ENCODE measurements at places on chromosomes 5 and 9.

GRCh38 chr9:125272697-125273096 lies 11.1 kb downstream of the GAPVD1 start:
- no peak for DNase-seq

GRCh38 chr5:129511291-129511690 lies 51.2 kb downstream of the ADAMTS19 start:
- no peak for DNase-seq

DNA sequence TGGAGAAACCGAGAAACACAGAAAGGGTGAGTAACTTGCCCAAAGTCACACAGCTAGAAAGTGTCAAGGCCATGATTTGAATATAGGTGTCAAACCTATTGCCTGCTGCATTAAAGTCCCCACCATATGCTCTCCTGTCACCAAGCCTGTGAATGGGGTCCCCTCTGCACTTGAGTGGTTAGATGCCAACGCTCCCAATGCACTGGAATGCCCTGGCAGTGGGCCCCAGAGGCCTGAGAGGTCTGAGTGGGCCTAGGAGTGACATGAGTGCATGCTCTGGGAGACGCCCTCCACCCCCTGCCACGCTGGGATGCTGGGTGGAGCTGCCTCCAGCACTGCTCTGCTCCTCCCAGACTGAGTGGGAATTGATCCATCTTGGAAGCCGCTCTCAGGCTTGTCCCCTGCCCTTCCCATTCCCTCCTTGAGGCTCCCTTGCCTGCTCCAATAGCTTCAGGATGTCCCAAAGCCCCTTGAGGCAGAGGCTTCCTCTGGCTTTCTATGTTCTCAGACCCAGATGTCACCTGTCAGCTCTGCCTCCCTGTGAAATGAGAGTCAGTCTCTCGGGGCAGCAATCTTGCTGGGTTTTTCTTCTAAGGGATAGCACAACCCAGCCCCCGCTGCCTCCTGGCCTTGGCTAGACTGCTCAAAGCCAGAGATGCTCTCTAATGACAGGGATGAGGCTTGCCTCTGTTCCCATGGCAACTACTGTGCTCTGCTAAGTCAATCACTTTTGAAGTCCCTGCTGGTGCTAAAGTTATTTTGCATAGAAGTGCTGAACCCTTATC lies 6.6 kb upstream of the ARSI start:
- no peak for DNase-seq

DNA sequence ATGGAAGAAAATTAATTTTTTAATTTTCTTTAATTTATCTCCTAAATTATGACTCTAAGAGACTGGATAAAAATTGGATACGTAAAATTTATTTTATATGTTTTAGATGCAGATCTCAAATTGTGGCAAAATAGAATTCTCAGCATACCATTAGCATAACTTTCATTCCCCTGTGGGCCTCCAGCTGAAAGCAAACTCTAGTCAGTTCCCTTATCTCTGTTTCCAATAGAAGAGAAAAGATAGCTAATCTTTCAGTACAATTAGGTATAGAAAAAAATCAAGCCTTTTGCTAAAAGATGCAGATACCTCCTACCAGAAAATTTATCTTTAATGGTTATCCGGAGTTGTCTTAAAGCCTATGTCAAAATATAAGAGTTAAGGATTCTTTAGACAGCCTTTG lies 1530.6 kb downstream of the EFNA5 start:
- DNase-seq, result no peak

DNA sequence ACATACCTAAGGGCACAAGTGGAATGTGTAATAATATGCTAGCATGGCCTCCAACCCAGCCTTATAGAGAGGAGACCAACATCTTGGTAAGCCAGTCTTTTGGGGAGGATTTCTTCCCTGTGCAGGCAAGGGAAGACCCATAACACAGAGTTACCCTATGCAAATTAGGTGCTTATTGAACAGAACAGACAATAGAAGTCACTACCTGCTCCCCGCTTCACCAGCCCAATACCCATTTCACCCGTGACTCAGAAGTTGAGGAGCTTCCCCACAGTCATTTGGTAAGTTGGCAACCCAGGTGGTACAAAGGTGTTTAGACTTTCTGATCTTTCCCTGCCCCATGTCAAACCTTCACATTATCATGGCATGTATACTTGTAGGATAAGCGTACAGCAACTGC lies 44.6 kb downstream of the AOPEP start:
- DNase-seq, result no peak

DNA sequence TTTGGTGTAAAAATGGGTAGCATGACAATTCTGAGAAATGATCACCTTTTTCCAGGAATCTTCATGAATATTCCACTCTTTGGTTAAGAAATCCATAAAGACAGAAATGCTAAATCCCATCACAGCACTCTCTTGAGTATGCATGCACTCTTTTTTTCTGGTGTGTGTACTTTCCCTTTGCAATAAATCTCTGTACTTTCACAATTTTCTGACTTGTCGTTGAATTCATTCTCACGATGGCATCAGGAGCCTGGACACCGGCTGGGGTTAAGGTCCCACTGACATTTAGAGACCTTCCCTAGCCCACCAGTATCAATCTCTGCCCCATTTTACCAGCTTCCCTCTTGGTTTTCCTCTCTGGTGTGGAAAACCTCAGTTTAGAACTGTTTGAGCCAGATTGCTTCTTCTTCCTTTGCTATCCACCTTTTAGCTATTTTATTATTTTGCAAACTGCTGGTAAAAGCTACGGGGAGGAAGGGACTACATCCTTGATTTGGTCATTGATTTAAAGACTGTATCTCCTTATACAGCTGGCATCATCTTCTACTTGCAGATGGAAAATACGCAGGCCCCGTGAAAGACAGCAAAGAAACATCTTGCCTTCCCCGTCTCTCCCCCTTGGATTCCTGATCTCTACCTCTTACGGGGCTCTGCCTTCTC lies 59.9 kb upstream of the ZFR start:
- DNase-seq, result no peak

DNA sequence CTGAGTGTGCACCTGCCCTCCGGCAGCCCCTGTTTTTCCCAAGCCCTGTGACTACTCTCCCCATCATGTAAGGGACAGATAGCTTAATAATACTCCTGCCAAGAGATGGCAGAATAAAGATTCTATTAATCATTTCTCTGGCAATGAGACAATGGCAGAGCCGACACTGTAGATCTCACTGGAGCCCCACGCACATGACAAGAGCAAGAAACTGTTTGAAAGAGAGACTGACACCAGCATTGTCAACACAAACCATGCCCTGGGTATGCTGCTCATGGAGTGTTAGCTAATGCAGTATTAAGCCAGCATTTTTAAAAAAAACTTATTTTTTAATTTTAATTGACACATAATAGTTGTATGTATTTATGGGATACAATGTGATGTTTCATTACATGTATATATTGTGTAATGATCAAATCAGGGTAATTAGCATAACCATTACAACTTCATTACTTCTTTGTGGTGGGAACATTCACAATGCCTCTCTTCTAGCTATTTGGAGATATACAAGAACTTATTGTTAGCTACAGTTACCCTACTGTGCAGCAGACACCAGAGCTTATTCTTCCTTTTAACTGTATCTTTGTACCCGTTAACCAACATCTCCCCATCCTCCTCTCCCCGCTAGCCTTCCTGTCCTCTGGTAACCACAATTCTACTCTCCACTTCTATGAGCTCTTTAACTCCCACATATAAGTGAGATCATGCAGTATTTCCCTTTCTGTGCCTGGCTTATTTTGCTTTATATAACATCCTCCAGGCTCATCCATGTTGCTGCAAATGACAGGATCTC lies 31.5 kb upstream of the SEMA4D start:
- DNase-seq, result no peak

DNA sequence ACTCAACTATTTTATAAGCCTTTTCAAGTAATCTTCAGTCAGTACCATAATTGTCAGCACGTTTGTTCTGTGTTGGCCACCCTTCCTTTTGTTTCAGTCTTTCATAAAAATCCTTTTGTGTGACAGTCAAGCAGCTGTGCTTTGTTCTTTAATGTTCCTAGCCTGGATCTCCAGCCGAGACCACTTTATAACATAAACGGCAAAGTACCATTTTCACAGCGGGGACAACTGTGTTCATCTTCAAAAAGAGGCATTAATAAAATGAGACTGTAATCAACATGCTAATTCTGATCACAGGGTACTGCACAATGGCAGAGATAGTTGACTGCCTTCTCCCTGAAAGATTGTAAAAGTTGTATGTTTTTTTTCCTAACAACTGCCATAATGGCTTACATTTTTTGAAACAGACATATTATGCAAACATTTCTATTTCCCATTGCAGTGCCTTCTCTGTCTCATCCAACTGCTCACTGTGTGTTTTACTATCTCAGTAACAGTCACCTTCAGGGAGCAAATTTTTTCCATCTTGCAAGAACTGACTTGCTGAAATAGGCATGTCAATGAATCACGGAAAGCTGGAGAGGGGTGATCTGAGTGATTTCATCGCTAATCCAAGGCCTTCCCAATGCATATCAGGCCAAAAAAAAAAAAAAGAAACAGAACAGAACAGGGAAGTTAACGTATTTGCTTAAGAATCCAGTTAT lies 828.5 kb upstream of the DMAC1 start:
- DNase-seq, result no peak

DNA sequence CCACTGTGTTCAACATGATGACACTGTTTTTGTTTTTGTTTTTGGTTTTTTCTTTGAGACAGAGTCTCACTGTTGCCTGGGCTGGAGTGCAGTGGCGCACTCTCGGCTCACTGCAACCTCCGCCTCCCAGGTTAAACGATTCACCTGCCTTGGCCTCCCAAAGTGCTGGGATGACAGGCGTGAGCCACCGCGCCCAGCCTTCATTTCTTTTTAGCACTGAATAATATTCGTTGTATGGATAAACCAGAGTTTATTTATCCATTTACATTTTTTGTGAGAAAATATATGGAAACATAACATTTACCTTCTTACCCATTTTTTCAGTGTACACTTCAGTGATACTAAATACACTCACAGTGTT lies 4.2 kb downstream of the CARD19 start:
- no peak for DNase-seq

- DNase-seq, result no peak
These were observed 227.3 kb upstream of the ITGA1 start for GRCh38 chr5:52560366-52560765.

GRCh38 chr9:93361995-93362394 lies 89.5 kb upstream of the FAM120A start:
- DNase-seq, result no peak

- DNase-seq, result no peak
These were observed 736.7 kb upstream of the WWC1 start for GRCh38 chr5:167554564-167555290.

GRCh38 chr9:128078504-128079434 lies 10.7 kb downstream of the SLC25A25 start:
- DNase-seq, result no peak

DNA sequence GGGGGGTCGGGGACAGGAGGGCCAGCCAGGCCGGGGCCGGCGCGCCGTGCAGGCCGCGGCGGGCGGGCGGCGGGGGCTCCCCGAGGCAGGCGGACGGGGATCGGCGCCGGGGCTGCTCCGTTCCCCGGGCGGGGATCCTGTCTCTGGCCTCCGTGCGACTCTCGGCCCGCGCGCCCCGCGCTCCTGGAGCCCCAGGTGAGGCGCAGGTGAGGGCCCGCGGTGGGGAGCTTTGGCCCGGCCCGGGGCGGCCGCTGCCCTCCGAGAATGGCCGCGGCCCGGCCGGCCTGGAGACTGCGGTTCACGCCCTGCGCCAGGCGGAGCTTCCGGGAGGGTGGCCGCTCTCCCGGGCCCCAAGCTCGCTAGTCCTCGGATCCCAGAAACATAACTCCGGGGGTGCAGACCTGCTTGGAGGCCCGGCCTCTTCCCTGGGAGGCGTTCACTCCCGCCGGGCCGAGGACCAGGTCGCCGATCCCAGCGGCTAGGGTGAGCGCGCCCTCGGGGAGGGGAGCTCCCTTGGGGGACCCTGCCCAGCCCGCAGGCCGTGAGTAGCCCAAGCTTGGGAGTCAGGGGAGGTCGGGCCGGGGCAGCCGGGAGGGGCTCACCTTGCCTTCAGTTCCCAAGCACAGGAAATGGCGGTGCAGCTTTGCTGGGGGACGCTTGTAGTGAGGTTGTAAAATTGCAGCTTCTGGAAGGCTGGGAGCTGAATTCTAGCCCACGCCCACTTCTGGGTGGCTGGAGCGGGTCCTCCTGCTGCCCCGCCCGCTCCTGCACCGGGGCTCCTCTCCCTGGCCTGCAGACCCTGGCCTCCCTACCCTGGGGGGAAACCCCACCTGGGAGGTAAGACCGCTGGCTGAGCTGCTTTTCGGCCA lies 723 bp downstream of the PPP1R26 start:
- no peak for DNase-seq

- DNase-seq, result no peak
These were observed 14.9 kb downstream of the IL4 start for GRCh38 chr5:132688536-132689339.

DNA sequence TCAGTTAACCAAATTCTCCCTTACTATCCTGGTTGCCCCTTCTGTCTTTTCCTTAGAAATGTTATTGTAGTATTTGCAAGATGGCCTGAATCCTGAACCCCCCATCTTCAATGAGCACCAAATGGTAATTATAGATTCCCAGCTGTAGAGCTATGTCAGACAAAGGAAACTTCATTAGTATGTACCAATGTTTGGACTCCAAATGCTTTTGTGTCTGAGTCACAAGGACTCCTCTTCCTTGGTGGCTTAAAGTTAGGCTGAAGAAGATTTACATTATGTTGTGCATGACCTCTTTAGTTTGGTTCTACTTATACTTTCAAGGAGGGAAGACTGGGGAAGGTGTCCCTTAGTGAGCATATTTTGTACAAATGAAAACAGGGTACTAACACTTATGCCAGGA lies 105.9 kb upstream of the CDKN2B start:
- DNase-seq, result peak; percentile 38

- DNase-seq, result no peak
These were observed 33.4 kb downstream of the MAP1B start for GRCh38 chr5:72140711-72141110.

- no peak for DNase-seq
These were observed 229.0 kb upstream of the PAPPA start for GRCh38 chr9:115924669-115924987.

- DNase-seq, result no peak
These were observed 53.3 kb downstream of the NREP start for GRCh38 chr5:111703662-111704061.

- DNase-seq, result no peak
These were observed 11.4 kb upstream of the ENG start for GRCh38 chr9:127865645-127866464.

DNA sequence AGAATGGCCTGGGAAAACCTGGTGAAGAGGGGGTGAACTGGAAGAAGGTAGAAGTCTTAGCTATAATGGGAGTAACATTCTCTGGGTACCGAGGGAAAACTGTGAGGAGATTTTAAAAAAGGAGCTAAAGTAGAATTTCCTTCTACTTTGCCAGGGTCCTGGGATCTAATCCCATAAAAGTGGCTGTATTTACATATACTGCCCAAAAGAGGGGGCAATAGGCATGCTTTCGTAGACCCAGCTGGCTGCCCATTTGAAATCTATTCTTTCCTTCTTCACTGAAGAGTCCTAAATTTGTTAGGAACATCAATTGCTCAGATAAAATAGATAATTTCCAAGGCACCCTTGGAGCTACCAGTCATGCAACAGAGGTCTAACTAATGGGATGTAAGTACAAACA lies 159.2 kb downstream of the CDC42SE2 start:
- peak; percentile 7 for DNase-seq

- DNase-seq, result no peak
These were observed 48.1 kb downstream of the PRELID2 start for GRCh38 chr5:145787001-145787400.

All from fibroblast of skin of left quadriceps (primary cell).